ENCODE measurements at places on chromosomes 11 and 22.
A peak's percentile ranks its signal among the peaks of the same experiment; 100 is the strongest.

DNA sequence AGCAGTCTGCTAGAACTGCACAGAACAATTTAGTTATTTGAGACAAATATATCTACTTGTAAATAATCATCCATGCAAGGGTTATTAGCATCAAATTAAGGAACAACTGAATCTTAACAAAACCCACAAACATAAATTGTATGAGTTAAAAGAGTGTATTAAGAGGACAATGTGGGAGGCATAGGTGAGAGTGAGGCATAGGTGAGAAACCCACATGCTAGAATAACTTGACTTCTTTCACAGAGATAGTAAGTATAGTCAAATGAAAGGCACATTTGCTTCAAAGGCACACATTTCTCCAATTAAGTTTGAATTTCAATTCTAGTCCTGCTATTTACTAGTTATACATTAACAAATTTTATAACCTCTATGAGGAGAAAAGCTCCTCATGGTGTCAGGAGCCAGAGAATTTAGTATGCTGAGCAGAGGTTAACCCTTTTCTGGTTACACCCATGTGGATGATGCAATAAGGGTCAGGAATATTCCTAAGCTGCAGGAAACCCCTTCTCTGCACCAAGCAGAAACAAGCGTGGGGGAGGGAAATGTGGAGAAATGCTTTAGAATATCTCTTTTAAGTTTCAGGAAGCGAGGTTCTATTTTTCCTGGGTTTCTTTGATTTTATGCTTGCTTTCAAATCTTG lies 264.2 kb downstream of the GRM5 start:
- no peak for DNase-seq

- no peak for DNase-seq
These were observed 10.1 kb downstream of the SLC5A4 start for GRCh38 chr22:32245042-32245441.

DNA sequence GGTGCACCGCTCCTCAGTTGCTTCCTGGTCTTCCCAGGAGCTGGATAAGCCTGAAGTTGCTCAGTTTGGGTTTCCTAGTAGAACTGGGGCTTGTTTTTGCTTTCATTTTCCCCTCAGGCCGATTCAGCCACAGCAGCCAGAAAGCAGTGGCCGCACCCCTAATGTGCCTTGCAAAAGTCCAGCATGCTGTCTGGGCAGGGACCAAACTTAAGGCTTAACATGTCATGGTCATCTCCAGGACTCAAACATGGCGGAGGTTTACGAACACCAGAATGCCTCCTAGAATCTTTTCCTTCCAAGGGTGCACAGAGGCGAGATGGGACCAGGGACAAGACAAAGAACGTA lies 2.5 kb downstream of the GNG3 start:
- peak; percentile 26 for DNase-seq

- DNase-seq = no peak
These were observed 16.2 kb upstream of the LDLRAD3 start for GRCh38 chr11:35927682-35928081.

DNA sequence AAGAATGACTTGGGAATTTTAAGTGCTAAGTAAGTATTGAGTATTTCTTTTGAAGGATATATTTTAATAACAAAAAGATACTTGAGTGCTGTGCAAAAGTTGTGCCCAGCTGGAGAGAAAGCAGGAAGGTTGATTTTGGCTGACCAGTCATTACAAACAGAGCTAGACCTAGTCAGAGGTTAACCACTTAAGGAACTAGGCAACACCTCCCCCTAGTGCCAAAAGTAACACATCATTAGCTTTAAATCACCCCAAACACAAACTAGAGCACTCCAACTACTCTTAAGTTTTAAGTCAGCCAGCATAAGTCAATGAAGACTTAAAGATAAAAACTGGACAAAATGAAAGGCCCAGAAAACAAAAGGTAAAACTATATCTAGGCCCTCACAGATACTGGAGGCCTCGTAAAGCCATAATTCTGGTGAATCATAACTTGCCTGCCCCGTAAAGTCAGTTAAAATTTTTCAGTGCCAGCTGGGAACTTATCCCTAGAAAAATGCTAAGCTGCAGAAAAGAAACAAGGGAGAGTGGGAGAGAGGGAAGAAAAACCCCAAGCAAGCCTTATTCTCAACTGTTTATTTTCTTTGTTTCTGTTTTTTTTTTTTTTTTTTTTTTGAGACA lies 4.6 kb downstream of the TMEM9B start:
- DNase-seq = peak; percentile 13

DNA sequence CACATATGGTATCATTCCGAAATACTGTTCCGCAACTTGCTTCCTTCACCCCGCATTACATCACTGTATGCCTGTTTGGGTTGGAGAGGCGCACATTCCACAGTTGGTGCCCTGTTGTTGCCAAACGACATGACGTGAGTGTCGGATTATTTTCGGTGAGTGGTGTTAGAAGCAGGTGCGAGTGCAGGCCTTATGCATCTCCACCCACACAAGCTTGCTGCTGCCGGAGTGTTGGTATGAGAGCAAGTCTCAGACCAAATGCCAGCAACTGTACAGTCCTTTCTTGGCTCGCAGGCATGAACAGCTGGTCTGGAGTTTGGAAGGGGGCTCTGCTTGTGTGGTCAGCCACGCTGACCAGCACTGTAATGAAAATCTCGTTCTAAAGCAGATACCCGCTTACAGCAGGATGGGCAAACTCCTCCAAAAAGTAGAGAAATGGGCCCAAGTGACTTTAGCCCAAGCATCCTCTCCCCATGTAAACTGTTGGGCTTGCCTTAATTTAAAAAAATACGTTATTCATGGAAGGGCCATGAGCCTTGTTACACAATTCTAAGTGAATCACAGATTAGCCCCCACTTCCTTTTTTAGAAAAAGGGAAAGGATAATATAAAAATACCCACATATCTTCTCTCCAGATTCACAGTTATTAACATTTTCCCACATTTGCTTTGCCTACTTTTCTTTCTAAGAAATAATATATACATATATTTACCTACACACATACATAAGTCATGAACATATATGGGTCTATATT lies 48.7 kb upstream of the OR9Q1 start:
- DNase-seq = no peak

All from neural crest cell (in vitro differentiated cells).